ENCODE measurements at places on chromosomes 7 and 10.

DNA sequence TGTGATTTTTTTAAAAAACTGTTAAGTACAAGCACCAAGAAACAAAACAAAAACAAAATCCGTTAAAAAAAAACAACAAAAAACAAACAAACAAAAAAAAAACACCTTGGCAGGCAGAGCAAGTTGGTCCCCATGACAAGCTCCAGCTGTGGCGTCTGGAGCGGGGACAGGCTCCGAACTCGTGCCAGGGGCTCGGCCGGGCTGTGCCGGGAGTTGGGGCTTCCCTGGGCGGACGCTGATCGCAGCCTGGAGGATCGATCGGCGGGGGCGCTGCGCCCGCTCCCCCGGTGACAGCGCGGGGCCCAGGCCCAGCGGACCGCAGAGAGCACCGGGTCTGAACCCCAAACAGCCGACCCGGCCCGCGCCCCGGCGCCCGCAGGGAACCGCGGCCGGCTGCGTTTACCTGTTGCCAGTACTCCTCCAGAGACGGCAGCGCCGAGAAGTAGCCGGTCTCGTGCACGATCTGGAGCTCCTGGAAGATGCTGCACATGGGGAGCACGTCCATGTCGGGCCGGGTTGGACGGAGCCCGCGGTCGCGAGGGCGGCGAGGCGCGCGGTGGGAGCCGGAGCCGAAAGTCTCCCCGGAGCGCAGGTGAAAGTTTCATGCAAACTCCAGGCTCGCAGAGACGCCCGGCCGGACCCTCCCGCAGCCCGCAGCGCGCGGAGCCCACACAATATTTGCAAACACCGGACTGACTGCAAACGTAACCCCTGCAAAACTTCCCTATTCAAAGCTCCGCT, at the start of gene KLF6:
KLF6 (minus strand) TSS at position 700 of the 741 bp plus-strand sequence; CDS start at position 505, 195 bp downstream.
- DNase-seq: peak; percentile 64

DNA sequence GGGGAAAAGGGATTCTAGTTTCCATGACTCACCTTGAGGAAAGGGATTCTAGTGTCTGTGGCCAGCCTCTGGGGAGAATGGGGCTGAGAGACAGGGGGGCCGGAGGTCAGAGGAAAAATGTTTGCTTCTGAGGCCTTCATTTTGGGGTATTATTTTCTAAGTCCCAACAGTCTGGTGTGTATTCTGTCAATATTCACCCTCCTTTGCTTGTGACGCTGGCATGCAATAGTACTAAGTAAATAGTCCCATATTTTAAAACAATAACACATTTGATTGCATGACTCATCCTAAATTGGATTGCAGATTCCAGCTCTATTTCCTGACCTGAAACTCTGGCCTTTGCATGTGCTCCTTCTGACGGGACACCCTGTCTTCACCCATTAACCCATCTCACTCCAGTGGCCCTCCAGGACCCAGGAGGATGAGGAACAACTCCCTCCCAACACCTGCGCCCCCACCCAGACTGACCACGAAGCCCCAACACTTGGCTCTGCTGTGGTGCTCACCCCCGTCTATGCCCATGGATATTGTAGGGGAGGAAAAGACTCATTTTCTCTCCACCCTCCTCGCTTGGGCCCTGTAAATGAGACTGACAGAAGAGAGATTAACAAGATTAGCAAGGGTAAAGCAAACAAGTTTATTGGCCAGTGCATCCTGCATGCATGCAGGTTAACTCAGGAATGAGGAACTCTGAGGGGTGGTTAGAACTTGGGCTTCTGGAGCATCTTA, 495.6 kb upstream of the KLF6 start:
- no peak for DNase-seq

- no peak for DNase-seq
These were observed 228.6 kb downstream of the GLRX3 start for GRCh38 chr10:130364631-130365411.

GRCh38 chr7:35975851-35976454, 175.1 kb downstream of the SEPTIN7 start:
- DNase-seq: peak; percentile 46

- DNase-seq: no peak
These were observed 18.7 kb upstream of the KNDC1 start for GRCh38 chr10:133141144-133141957.

- no peak for DNase-seq
These were observed 275.1 kb downstream of the DOCK4 start for GRCh38 chr7:111931016-111931517.

DNA sequence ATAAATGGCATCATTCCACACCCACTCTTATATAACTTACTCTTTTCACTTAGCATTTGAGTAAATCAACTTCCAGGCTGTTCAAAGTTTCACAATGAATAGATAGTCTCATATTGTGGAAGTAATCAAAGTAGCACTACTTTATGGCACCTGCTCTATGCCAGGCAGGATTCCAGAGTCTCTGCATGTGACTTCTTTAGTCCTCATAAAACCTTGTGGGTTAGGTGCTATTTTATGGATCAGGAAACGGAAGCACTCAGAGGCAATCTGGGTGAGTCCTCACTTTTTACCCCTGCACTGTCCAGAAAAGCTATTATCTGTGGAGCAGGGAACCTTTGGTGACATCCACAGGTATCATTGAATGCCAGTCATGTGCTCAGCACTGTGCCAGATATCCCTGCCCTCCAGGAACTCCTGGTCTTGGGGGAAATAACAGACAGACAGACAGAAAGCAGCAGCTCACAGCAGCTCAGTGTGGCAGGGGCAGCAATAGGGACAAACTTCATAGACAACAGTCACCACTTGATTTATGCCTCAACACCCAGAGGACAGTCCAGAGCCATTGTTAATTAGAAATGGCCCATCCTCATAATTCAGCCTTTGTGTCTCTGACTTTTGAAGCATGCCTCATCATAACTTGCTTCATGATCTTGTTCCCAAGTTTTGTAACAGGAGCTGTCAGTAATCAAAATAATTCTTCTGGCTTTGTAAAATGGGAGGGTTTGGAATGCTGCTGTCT, 160.6 kb downstream of the SEC23IP start:
- DNase-seq: no peak

DNA sequence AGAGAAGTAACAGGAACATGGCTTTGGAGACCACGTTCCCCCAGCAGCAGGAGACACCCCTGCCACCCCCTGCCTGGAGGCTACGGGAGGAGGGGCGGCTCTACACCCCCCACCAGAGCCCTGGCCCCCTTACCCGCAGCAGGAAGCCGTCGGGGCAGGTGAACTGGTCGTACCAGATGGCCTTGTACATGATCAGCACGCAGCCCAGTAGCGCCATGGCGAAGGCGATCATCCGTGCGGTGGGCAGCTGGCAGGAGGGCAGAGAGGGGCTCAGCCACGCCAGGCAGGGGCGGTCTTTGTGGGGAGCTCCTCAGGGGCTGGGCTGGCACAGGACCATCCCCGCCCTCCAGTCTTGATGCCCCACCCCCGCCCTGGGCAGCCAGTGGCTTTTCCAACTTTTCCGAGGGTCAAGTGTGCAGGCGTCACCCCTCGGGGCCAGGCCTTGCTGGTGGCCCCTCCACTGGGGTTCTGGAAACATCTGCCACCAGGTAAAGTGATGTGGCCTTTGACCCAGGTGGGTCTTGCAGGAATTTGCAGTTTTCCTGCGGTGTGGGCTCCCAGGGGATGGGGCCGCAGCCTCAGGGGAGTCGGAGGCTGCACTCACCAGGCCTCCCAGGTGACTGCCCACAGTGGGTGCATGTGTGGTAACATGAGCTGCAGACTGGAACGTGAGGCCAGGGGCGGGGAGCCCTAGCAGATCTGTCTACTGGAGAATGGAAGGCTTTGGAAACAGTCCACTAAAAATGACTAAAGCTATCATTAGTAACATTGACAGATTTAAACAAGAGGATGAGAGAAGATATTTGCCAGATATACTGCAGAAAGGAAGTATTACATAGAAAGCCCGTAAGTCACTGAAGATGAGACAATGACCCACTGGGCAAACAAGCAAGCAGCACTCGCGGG, 9.7 kb downstream of the CALY start:
- DNase-seq: no peak

DNA sequence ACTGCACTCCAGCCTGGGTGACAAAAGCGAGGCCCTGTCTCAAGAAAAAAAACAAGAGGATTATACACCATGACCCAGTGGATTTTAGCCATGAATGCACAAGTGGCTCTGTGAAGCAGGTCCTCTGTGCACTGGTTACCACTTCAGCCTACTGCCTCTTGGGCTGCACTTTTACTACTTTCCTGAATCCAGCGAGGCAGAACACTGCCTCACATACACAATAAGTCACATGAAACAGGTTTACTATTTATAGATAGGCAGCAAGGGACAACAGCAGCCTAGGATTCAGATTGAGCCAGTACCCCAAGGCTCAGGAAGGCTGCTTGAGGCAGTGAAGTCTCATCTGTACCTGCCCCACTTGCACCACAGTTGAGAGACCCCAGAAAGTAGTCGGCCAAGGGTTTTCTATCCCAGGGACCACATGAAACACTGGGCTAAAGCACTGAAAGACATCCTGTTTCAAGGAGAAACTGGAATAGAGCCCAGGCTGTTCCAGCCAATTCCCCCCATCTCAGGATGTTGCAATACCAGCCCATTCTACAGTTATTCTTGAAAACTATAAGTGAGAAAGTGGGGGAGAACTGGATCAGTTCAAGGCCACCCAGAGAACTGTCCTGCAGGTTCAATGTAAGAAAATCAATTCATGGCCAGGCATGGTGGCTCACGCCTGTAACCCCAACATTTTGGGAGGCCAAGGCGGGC, 10.3 kb upstream of the OGDH start:
- DNase-seq: no peak

DNA sequence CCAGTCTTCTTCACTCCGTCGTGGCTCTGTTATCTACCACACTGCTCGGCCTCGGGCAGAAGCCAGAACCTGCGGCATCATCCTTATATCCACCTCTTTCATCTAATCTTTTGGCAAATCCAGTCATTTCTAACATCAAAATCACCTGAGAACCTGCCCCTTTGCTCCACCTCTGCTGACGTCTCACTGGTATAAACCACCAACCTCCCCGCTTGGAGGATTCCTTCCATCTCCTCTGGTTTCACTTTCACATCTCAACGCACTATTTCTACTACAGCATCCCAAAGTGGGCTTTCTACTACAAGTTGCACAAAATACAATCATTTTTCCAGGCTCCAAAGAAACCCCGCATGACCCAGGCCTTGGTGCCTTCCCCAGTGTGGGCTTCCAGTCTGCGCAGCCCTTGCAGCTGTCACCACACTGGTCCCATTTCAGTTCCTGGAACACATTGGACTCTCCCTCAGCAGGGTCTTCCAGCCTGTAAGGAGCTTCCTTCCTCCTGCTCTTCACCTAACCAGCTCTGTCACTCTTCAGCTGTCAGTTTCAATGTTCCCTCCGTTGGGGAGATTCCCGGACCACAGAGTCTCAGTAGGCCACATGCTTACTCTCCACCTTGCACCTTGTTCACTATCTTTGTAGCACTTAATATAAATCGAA, 85.0 kb downstream of the PRKCQ start:
- DNase-seq: peak; percentile 30

DNA sequence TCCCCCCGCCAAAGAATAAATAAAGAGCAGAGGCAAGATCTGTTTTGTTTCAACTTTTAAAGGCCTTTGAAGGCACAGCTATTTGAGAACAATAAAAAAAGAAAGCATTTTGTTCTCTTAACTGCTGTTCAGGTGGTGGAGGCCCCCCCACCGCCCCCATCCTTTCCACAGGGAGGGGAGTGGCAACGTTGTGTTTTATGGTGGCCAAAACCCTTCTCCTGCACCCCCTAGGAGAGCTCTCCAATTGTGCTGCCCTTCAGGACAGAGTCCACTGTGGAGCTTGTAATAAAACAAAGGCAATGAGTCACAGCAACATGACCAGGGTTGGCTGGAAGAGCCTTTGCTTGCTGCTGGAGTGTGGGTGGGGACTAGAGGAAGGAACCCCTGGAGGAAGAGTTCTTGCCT, 987.9 kb downstream of the KCNMA1 start:
- DNase-seq: no peak

GRCh38 chr7:43851805-43852204, 17.5 kb downstream of the MRPS24 start:
- DNase-seq: no peak

- no peak for DNase-seq
These were observed 30.5 kb downstream of the CTNNA3 start for GRCh38 chr10:67665491-67665890.

GRCh38 chr10:73867126-73867807, 7.1 kb downstream of the CAMK2G start:
- no peak for DNase-seq

GRCh38 chr7:44173911-44174693, 15.1 kb downstream of the GCK start:
- DNase-seq: no peak

DNA sequence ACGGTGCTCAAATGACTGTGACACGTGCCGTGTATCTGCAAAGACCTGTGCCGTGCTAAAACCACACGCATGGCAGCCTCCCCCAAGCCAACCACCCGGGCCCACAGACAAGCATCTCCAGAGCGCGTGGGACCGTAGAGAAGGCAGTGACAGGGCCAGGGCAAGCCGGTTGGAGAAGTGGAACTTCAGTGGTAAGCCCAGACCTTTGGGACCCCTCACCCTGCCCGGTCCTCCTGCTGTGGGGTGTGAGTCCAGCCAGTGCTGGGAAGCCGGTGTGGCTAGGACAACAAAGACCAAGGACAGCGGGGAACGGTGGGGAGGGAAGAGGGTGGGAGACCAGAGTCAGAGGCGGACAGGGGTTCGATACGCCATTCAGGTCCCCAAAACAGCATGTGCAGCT, 476.2 kb downstream of the DNAJB6 start:
- DNase-seq: no peak

GRCh38 chr7:158414486-158414961, 173.1 kb downstream of the PTPRN2 start:
- no peak for DNase-seq

- no peak for DNase-seq
These were observed 8.3 kb downstream of the SLC13A4 start for GRCh38 chr7:135719688-135720087.

- DNase-seq: no peak
These were observed 15.9 kb downstream of the AQP1 start for GRCh38 chr7:30927559-30927958.

DNA sequence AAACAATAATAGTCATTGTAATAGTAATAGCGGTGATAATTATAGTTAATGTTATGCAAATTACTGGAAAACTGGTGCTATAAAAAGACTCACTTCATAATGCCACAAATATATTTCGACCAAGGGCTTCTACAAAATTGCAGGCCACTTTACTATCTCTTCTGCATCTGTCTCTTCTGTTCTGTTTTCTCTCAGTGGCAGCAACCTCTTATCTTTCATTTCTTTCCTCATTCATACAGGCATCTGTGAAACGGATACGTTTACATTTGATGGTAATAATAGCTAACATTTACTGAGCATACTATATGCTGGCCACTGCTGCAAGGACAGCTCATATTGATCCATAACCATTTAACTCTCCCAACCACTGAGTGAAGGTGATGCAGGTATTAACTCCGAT, 537.4 kb upstream of the PFKP start:
- DNase-seq: no peak

GRCh38 chr10:99233000-99233688, 2.5 kb downstream of the HPSE2 start:
- DNase-seq: no peak

Data from stimulated activated naive CD8-positive, alpha-beta T cell treated with anti-CD3 and anti-CD28 coated beads, Interleukin-15, amount 100 ng/mL, for 72 hours (primary cell).